ENCODE measurements at places on chromosomes 7 and 10.

DNA sequence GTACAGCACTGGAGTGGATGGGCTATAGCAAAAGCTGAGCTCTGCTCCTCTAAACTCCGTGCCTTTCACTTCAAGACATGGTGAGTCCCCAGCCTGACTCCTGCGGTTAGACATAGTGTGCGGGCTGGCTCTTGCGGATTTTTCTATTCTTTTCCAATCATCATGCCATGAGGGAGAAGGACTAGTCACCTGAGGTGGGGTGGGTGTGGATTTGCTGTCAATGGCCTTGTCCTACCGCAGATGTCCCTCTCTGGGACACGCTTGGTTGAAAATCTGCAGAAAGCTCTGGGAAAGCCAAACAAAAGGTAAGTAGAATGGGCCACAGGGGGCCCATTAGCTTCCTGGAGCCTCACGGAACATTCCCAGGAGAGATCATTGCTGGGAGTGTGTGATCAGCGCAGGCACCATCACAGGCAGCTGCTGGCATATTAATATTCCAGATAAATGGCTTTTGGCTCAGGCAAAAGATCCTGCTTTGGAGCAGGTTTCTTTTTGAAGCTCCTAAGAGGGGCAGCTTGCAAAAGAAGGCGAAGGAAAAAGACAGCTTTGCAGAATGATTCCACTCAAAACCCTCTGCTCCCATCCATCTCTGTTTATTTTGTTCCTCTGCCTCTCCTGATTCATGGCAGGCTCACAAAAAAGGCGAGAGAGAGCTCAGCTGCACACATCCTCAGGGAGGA, 509.0 kb upstream of the ZMIZ1 start:
- no peak for DNase-seq

GRCh38 chr10:7610651-7611389, 55.9 kb downstream of the ITIH5 start:
- DNase-seq: no peak

GRCh38 chr10:72812415-72812752, 81.2 kb upstream of the OIT3 start:
- no peak for DNase-seq

DNA sequence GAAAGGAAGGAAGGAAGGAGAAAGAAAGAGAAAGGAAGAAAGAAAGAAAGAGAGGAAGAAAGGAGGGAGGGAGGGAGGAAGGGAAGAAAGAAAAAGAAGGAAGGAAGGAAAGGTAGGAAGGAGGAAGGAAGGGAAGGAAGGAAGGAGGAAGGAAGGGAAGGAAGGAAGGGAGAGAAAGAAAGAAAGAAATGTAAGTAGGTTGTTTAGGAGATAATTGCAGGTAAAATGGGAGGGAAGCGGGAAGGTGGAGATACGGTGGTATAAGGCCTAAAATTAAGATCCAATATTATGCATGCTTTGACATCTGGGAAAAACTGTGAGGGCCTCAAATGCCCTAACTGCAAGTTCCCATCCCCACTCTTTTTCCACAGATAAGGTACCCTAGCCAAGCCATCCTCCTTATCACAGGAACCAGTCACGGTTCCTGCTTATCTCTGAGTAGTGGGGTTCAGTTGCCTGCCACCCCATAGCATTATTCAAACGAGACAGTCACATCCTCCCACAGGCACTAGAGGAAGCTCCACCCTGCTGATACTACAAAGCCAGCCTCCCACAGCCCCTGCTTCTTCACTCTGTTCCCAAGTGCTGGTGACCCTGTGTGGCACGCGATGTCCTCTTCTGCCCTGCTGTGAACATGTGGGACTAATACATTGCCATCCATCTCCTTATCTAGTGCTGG, 28.7 kb downstream of the ST8SIA6 start:
- peak; percentile 12 for DNase-seq

DNA sequence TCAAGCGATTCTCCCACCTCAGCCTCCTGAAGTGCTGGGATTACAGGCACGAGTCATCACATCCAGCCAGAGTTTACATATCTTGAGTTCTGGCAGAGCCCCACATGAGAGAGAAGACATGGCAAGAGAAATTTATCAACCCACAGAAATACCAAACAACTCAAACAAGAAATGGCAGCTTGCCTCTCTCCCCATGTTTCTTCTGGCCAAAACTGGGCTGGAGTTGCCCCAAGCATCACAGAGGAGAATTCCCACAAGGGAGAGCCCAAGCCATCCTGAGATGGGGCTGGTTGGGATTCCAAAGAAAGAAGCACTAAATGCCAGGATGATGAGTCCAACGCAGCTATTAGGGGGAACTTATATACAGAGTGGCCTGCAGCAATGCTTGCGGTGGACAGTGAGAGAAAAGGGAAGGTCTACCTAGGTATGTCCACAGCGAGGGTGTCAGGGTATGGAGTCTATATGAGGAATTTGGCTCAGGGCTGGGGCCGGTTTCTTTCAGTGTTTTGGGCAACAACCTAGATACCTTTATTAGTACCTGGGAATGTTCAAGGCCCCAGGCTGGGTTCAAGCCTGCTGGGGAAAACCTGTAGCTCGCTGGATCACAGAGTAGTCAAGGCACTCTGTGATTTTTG, 14.5 kb upstream of the PAX4 start:
- DNase-seq: no peak

DNA sequence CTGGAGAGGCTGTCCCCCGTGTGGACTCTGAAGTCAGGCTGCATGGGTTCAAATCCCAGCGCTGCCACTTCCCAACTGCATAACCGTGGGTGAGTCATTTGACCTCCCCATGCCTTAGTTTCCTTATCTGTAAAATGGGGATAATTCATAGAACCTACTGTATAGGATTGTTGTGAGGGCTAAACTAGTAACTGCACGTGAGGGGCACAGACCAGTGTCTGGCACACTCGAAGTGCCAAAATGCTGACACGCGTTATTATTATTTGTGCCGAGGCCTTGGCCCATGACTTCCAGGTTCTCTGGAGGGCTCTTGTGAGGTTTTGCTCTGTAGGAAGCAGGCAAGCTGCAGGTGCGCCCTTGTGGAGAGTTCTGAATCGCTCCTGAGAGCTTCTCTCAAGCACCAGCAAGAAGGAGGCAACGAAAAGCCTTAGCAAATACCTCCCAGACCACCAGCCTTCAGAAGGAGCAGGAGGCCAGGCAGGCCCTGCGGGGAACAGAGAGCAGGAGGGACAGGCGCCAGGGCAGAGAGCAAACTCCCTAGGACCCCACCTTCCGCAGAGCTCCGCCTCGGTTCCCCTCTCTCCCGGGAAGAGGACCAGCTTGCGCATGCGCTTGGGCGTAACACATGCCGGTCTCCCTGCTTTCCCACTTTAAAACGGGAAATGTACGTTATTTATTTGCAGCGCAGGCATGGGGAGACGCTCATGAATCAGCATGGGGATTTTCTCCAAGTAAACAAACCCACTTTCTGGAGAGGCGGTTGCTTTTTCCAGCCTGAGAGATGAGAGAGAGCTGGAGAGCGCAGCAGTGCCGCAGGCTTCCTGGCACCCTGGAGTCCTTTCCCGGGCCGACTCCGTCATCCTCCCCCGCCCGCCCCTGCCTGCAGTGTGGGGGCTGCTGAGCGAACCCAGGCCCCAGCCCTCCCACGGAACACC, 39.6 kb downstream of the SORCS3 start:
- no peak for DNase-seq

- DNase-seq: peak; percentile 18
These were observed 302.5 kb upstream of the GALNT17 start for GRCh38 chr7:70829221-70830059.

GRCh38 chr10:122269059-122269687, 1.9 kb upstream of the BTBD16 start:
- DNase-seq: no peak

GRCh38 chr7:92840316-92840715, 3.9 kb upstream of the CDK6 start:
- DNase-seq: no peak

DNA sequence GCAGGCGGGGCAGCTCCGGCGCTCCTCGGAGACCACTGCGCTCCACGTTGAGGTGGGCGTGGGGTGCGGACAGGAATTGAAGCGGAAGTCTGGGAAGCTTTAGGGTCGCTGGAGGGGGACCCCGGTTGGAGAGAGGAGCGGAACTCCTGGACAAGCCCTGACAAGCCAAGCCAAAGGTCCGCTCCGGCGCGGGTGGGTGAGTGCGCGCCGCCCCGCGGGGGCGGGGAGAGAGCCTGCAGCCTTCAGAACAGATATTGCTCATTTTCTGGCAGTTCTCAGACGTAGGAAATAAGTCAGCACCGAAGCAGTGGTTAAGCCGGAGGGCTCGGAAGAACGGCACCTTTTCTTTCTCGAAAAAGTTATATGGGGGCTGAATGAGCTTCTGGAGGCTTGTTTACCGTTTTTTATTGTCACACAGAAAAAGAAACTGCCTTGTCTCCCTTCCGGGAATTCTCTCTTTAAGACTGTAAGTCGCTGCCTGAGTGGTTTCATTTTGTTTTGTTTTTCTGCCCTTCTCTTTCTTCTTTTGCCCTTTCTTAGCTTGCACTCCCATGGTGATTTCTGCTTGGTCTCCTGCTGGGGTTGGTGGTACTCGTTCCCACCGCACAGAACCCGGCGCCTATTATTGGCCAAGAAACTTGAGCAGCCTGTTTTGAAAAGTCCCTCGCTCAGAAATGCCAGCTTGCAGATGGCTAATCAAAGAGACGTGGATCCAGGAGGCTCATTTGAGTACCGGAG, 732 bp downstream of the FAS start:
- DNase-seq: peak; percentile 82

- DNase-seq: no peak
These were observed 185.8 kb downstream of the CACNB2 start for GRCh38 chr10:18325889-18326531.

DNA sequence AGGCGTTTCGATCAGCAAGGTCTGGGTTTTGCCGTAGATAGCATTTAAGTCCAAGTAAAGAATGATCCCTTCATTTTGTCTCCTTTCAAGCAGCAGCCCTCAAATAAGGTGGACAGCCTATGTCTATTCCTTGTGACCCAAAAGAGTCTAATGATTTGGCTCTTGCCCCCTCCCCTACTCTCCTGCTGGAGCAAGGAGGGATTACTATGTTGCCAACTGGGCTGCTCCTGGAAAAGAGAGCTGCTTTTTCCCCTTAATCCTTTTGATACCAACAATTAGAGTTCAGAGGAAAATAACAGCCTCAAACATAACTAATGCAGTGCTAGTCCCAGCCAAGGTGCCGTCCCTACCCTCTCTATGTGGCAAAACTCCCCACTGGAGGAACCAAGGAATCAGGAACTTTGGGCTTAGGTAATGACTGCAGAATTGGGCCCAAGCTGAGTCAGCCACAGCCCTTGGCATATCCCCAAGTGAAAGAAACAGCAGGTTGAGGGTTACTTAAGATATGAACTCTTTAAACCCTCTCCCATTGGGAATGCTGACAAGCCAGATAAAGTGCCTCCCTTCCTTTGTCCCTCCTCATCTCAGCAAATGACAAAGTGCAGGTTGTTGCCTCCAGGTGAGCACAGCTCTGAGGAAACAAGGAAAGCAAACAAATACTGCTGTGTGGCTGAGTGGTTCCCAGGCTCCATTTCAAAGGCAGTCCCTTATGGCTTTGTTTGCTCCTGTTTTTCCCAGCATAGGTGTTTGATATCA, 643.7 kb downstream of the INHBA start:
- no peak for DNase-seq

DNA sequence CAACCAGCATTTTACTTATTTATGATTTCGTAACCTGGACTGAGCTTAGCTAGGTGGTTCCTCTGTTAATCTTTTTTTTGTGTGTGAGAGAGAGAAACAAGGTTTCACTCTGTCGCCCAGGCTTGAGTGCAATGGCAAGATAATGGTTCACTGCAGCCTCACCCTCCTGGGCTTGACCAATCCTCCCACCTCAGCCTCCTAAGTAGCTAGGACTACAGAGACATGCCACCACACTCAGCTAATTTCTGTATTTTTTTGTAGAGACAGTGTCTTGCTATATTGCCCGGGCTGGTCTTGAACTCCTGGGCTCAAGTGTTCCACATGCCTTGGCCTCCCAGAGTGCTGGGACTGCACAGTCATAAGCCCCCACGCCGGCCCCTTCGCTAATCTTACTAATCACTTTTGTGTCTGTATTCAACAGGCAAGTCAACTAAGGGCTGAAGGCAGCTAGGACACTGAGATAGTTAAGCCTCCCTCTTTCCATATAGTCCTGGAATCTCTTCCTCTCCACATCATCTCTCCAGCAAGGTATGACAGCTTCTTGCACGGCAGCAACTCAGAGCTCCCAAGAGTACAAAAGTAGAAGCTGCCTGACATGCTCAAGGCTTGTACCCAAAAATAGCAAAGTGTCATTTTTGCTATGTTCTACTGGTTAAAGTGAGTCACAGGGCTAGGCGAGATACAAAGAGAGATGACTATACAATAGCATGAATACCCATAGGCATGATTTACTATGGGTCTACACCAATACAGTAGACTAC, 11.3 kb downstream of the KMT2C start:
- no peak for DNase-seq

DNA sequence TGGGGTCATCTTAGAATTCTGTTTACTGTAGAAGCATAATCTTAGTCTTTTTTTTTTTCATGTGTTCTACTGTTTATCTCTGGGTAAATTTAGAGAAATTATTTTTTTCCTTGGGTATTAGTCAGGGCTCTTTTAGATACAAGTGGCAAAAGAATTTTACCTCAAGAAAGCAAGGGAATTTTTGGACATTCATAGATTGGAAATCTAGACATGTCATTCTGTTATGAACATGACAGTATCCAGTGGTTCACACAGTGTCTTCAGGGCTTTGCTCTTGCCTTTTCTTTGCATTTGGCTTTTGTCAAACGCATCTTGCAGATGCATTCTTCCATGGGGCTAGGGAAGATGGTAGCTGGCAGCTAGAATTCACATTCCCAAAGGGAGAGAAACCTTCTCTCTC, 13.7 kb upstream of the TAS2R41 start:
- DNase-seq: no peak

GRCh38 chr7:100689230-100690135, 4.6 kb downstream of the GIGYF1 start:
- DNase-seq: no peak

DNA sequence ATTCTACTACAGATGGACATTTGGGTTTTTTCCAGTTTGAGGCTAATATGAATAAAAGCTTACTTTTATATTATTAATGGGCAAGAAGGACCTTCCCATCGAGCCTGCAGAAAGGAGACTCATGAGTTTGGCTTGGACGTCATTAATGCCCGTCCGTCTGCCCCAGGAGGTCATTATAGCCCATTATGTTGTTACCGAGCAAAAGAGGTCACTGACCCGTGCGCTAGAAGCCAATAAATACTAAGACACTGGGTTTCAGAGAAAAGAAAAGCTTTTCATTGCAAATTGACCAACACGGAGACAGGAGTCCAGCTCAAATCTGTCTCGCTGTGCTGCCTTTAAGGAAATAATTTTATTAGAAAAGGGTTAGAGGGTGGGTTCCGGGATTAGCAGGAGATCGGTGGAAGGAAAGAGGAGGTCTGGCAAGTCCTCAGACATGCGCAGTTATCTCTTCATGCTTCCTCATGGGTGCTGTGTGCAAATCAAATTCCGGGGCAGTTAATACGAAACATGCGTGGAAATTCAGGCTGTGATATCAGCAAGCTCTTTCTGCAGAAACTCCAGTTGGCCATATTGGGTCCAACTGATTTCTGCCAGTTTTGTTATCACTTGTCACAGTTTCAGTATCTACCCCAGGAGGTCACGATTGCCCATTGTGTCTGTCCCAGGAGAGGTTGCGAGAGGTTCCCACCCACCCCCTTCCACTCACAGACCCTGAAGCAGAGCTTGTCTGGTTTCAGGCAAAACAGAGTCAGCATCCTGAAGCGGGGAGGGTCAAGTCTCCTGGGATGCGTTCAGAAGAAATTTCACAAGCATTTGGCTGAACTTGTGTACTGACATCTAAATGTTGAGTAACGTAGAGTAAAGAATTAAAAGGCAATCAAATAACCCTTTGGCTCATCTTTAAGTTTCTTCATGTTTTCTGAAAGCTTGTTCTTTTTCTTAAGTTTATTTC, 1.1 kb upstream of the GALNTL5 start:
- DNase-seq: no peak

Measured in CD4-positive, alpha-beta T cell treated with Interferon alpha-2 for 1 hour (primary cell).